Esophagus squamous epithelium (tissue), 5 donors: ENCODE measurements at places on chromosomes 16 and 17. TPM values are rescaled to one million over a fixed set of nuclear protein-coding genes. Genes with fewer than 3 reads are reported as not detected.

The NHLRC4 gene
- total RNA-seq, result not detected

The TRIM16 gene
- 129 TPM for total RNA-seq

The KRTAP2-1 gene
- total RNA-seq, result not detected

The CCL14 gene
- total RNA-seq, result 2.7 TPM

The CCL5 gene
- total RNA-seq, result 25.2 TPM

The SYCE1L gene
- total RNA-seq, result 1.1 TPM

The RHBDL3 gene
- total RNA-seq, result not detected

The ROGDI gene
- total RNA-seq, result 32.4 TPM

The ATP2A1 gene
- not detected for total RNA-seq

The SULT1A2 gene
- not detected for total RNA-seq

The MYH13 gene
- not detected for total RNA-seq

The KRT38 gene
- total RNA-seq, result not detected

The KRTAP16-1 gene
- not detected for total RNA-seq

The SLC6A4 gene
- 8.2 TPM for total RNA-seq

The CSH1 gene
- total RNA-seq, result not detected

The LPCAT2 gene
- total RNA-seq, result 14.8 TPM

The TNFSF13 gene
- 3.8 TPM for total RNA-seq

The CD300E gene
- total RNA-seq, result 0.18 TPM

The NDRG4 gene
- total RNA-seq, result 29.0 TPM

The CD7 gene
- 4.4 TPM for total RNA-seq

The SLC16A5 gene
- 20.6 TPM for total RNA-seq

The MYH11 gene
- total RNA-seq, result 121 TPM

The ABCC12 gene
- not detected for total RNA-seq

The TP53TG3F gene
- total RNA-seq, result not detected

The KRTAP1-5 gene
- total RNA-seq, result not detected

The SEC14L1 gene
- total RNA-seq, result 35.1 TPM

The RAB11FIP4 gene
- 10.8 TPM for total RNA-seq

The KRT31 gene
- total RNA-seq, result 0.79 TPM

The RPL26 gene
- 3,032 TPM for total RNA-seq

The CD19 gene
- not detected for total RNA-seq

The GJC1 gene
- 5.9 TPM for total RNA-seq

The CD300LG gene
- 0.30 TPM for total RNA-seq
